A549 treated with Mapracorat at 1 μM for 4 hours (cell line): ENCODE measurements at places on chromosomes 7 and 10. TPM values are rescaled to one million over a fixed set of nuclear protein-coding genes. Genes with fewer than 3 reads are reported as not detected.

The PLAU gene
- total RNA-seq, result 102 to 121 TPM (median 116 TPM) in 5 replicates

The C10orf90 gene
- 2.7 to 3.7 TPM (median 3.5 TPM) in 5 replicates for total RNA-seq

The TRIM73 gene
- total RNA-seq, result 1.2 to 2.7 TPM (median 2.6 TPM) in 5 replicates

The CLDN15 gene
- total RNA-seq, result 7.3 to 13.9 TPM (median 11.1 TPM) in 5 replicates

The MRLN gene
- not detected in 5 replicates for total RNA-seq

The OR2A1 gene
- total RNA-seq, result not detected in 5 replicates

The GIMAP2 gene
- total RNA-seq, result not detected in 5 replicates

The GSTO2 gene
- total RNA-seq, result 1.3 to 2.5 TPM (median 2.3 TPM) in 5 replicates

The POLR2J2 gene
- 0.45 to 0.89 TPM (median 0.81 TPM) in 4 of 5 replicates, not detected in the other for total RNA-seq

The MYO3A gene
- not detected in 5 replicates for total RNA-seq

The OR2A7 gene
- not detected in 5 replicates for total RNA-seq

The WEE2 gene
- total RNA-seq, result not detected in 5 replicates

The ERVW-1 gene
- total RNA-seq, result not detected in 5 replicates

The CFAP70 gene
- 0.07 to 0.22 TPM (median 0.13 TPM) in 5 replicates for total RNA-seq

The RPEL1 gene
- total RNA-seq, result 0.07 TPM in 1 of 5 replicates, not detected in the others
